ENCODE measurements at places on chromosomes 1 and 21.

DNA sequence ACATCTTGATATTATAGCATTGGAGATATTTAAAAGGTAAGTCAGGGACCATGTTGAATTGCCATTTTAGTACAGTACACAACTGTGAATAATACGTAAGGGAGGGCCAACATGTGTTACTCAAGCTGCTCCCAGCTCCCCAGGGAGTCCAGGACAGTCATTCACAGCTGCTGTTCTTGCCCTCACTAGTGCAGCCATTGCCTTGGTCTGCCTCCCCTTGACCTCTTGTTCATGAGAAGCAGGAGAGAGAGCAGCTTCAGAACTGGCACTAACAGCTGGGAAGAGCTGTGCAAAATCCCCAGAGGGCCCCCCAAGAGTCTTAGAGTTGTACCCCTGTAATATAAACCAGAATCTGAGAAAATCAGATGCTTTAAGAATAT is 16.4 kb downstream of the TCEANC2 start:
- peak; percentile 81 for DNase-seq

GRCh38 chr1:19414515-19415121 is 70.7 kb downstream of the CAPZB start:
- no peak for DNase-seq

DNA sequence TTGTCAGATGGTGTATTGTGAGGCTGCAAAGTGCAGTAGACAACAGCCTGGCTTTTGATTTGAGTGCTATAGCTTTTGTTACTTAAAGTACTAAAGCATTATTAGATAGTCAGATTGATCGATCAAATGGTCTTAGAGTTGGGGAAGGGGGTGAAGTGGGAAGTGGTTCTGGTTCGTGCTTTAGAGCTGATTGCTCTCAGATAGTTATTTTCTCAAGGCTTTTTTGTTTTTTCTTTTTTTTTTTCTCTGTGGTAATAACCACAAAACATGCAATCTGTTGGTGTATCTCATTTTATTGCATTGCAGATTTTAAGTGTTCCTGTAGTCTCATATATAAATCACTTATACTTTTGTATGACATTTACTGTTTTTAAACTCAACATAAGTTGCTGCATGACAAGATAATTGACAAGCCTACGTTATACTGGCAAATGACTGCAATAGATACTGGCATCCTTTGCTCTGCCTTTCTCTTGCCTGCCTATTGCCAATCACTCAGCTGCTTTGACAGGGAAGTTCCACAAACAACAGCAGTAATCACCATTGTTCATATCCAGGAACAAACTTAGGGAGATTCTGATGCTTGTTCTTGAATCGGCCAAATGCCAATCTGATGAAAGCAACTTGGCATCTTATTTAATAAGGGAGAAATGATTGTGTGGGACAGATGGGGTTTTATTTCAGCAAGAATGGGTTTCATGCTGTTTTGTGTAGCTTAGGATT is 125.0 kb upstream of the B3GALT2 start:
- peak; percentile 83 for DNase-seq

DNA sequence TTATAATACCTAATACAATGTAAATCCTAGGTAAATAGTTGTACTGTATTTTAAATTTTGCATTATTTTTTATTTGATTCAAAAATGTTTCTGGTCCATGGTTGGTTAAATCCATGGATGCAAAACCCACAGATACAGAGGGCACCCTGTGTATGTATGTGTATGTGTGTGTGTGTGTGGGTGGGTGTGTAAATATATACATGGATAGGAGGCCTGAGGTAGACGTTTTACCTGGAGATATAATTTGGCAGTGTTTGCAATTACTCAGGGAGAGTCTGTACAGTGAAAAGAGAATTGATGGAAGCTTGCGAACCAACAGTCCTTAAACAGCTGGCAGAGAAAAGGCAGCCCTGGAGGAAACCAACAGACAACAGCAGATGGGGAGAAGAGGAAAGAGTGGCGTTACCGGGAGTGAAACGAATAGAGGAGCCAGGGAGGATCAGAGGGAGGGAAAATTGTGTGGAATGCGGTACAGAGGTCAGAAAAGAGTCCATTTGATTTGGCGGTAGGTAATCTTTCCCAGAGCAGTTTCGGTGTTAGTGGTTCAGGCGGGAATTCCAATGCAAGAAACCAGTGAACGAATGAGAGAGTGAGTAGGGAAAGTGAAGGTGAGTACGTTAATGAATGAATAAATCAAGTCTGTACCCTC is 47.9 kb upstream of the NBL1 start:
- DNase-seq = peak; percentile 70

DNA sequence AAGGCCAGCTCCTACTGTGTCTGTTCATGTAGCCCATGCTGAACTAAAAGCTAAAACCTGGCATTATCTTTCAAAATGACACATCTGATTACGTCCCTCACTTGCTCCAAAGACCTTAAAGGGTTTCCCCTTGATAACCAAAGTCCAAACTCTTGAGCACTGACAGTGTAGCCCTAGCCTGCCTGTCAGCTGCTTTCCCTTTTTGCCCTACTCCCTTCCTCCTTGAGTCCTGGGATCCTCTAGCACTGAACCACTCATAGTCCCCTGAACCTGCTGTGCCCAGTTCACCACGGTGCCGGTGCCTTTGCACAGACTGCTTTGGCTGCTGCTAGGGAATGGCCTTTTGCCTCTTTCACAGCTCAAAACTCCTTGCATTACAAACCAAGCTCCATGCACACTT is 67.5 kb downstream of the PLXNA2 start:
- DNase-seq = no peak

- no peak for DNase-seq
Measured at GRCh38 chr1:101039245-101039644, 13.7 kb upstream of the DPH5 start.

DNA sequence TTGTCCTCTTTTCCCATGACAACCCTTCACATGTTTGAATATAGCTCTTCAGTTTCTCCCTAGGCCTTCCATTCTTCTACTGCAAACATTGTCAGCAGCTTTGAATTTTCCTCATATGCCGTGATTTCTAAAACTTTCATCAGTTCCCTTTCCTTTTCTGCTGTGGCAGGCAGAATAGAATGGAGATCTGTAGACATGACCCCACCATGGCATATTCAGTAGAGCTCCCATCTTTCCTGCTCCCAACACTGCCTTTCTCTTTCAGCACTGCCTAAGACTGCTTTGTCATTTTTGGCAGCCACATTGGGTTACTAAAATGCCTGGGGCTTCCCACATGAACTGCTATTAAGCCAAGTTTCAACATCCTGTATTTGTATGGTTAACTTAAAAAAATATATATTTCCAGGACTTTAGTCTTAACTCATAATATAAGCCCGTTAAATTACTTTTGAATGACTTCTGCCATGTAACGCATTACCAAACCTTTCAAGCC is 60.9 kb downstream of the TBX19 start:
- DNase-seq = peak; percentile 17

GRCh38 chr21:29649406-29649814 is 290.4 kb downstream of the GRIK1 start:
- DNase-seq = no peak

DNA sequence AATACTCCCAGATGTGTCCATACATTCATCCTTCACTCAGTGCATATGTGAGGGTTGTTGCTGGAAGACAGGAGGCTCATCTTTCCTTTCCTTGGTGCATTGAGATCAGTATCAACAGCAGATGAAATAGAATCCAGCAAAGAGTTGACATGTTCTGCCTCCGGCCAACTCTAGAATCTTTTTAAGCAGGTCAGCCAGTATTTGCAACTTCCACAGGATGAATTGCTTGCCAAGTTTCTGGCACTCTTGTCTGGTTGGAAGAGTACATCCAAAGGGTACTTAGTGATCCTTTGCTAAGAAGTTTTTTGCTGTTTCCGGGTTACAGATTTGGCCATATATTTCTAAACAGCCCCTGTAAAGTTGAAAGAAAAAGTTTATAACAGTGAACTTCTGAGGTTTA is 21.1 kb downstream of the SYNC start:
- no peak for DNase-seq

DNA sequence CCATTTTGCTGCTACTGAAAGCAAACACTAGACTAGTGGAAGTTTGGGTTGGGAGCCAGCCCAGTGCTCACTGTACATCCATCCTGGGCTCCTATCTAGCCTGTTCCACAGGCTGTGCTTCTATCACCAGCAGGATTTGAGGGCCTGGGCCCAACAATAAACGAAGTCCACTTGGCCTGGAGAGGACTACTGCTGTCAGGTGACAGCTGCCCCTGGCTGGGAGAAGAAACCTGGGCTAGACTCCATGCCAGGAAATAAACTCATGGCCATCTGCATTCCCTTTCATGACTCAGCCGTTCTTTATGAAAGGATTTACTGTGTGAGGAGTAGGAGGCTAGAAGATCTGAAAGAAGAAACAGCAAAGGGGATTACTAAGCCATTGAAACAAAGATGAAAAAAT is 35.5 kb downstream of the COLGALT2 start:
- DNase-seq = peak; percentile 46

- DNase-seq = peak; percentile 94
Measured at GRCh38 chr21:45353200-45353599, 51.8 kb upstream of the COL18A1 start.

DNA sequence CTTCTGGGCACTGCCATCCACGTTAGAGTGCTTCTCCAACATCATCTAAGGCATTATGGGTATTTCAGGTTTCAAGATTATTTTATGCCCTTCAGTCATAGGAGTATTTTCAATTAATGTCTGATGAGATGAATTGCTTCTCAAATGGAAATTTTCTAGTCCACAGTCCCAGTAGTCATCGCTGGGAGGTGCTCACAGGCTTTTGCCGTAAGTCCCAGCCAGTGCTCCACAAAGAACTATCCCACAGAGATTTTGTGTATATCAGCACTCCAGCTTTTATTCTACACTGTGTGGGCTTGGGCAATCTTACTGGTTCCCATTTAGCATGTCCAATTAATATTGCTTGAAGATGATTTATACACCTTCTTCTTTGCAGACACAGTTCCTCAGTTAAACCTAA is 61.0 kb downstream of the SMYD2 start:
- DNase-seq = no peak

DNA sequence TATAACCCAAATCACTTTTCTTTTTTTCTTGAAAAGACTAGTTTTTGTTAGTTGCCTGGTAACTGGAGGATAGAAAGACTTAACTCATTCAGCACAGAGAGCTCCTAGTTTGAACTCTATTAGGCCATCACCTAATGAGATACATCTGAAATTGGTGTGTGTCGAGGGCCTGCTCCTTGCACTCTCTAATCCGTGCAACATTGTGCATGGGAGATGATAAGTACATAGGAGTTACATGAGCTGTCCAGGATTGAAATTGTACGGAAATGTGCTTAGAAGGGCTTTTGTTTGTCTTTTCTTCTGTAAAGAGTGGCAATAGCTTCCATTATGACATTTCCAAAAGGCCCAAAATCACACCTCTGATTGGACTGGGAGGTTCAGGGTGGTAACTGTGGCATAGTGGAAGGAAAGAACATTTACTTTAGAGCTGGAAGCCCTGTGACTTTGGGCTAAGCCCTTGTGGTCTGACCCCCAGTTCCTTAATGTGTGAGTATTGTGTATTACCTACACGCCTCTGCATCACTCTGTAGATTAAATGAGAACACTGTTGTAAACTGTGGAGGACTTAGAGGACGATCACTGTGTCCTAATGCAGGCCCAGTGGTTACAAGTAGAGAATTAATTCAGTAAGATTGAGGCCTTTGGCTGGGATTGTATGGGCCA is 71.2 kb downstream of the FGGY start:
- no peak for DNase-seq

DNA sequence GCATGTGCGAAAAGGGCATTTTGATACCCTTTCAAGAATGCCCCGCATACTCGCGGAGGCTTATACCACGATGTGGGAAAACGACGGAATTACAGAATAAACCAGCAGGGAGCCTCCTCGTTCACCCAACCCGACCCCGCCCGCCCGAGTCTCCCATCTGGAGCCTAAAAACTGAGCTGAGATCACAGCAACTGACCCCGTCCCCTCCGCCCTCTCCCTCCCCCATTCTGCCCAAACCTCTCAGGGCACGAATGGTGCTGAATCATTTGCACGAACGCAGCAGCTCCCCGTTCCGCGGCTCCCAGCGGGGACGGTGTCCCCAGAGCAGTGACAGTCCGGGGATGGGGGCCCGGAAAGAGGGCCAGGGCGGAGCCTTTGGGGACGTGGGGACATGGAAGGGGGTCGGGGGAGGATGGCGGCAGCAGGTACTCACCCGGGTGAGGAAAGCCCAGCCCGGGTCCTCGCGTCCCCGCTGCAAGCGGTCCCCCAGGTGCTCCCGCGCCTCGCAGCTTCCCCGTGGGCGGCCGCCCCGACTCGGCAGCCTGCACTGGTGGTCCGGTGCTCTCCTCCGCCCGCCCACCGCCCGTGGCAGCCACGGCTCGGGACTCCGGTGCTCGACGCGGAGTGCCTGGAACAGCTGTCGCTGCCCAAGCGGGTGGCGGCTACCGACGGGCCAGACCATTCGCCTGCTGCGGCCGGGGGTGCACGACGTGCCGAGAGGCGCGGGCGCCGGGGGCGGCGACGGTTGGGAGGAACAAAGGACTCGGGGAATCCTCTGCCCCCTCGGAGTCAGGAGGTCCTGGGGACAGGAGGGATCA is at the start of gene TTLL7:
TTLL7 (minus strand) TSS at position 635 of the 818 bp plus-strand sequence. CDS start 46,921 bp downstream, outside the sequence.
- peak; percentile 91 for DNase-seq

DNA sequence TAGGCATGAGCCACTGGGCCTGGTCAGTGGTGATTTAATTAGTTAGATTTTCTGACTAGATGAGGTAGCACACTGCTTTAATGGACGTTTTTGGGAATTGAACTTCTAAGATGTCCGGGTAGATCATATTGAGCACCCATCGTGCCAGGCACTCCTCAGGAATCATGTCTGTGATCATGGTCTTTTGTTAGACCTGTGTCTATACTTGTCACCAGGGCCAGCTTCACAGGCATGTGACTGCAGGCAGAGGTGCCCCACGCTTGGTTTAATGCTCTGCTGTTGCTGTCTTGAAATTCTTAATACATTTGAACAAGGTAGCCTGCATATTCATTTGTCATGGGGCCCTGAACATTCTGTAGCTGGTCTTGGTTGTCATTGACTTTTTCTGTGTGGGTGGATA is 19.6 kb downstream of the UBE4B start:
- DNase-seq = no peak

GRCh38 chr1:30277911-30278310 is 445.5 kb downstream of the MATN1 start:
- no peak for DNase-seq

DNA sequence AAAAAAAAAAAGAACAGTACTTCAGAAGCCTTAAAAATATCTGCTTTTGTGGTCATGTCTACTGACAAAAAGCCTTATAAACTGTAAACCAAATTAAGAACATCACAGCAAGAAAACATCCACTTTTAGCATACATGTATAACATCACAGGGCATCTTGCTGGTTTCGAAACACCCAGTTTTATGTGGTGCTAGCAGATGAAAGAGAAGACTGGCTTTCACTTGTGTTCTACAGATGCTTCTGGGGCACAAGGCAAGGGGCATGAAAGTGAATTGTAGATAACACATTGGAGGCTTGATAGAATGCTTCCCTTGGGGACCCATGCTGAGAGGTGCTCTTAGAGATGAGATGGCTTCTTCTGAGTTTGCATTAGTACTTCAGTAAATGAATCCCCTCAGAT is 543.7 kb upstream of the PKN2 start:
- no peak for DNase-seq

GRCh38 chr1:230191079-230191804 is 124.2 kb downstream of the GALNT2 start:
- DNase-seq = no peak

Data from NCI-H69 (cell line).